ENCODE measurements at places on chromosomes 4 and X.

GRCh38 chr4:74056858-74057562 lies 18.5 kb upstream of the CXCL3 start:
- DNase-seq = peak; percentile 92

- DNase-seq = no peak
Measured at GRCh38 chr4:170162416-170162815, 72.7 kb upstream of the AADAT start.

DNA sequence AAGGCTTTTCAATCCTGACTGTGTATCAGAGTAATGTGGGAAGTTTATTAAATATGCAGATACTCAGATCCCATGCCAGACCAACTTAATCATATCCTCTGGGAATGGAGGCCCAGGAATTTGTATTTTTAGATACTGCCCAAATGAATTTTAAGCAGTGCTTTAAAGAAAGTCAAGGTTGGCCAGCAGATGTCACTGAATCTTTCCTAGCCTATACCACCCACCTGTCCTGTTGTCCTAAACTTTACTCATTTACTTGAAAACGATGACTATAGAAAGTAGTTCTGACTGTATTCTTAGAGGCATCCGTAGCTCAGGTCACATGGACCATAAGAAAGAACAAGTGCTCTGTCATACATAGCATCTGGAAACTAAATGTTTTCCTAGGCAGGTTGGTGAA lies 79.9 kb downstream of the AMOT start:
- DNase-seq = peak; percentile 44

GRCh38 chr4:140626661-140627376 lies 58.1 kb upstream of the UCP1 start:
- peak; percentile 1 for DNase-seq

- DNase-seq = peak; percentile 27
Measured at GRCh38 chrX:151722241-151722846, 6.5 kb downstream of the FATE1 start.

DNA sequence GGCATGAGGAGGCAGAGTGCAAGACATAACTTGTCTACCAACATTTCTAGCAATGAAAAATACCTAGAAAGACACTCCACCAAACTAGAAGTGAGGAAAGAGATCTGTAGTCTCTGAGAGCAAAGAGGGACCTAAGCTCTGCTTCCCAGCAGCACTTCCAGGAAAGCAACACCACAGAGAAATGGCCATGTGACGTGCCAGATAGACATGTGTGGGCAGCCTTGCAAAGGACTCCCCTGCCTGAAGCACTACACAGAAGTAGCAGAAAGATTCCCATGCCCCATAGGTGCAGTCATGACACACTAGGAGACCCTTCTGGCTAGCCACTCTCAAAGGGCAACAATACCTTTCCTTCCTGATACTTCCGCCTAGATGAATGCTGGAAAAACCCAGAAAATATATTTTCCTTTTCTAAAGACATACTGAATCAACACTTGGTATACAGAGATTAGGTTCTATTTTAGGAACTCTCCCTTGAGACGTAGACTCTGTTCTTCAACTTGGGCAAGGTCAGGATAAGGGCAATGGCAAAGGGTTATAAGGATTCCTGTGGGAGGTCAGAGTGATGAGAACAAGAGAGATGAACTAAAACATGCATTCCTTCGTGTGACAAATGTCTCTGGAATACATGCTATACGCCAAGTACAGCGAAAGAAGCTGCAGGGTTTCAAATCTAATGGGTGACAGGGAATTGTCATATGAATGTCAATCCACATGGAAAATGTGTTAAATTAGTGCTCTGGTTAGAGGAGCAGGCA lies 187.5 kb upstream of the ETNPPL start:
- DNase-seq = peak; percentile 27

DNA sequence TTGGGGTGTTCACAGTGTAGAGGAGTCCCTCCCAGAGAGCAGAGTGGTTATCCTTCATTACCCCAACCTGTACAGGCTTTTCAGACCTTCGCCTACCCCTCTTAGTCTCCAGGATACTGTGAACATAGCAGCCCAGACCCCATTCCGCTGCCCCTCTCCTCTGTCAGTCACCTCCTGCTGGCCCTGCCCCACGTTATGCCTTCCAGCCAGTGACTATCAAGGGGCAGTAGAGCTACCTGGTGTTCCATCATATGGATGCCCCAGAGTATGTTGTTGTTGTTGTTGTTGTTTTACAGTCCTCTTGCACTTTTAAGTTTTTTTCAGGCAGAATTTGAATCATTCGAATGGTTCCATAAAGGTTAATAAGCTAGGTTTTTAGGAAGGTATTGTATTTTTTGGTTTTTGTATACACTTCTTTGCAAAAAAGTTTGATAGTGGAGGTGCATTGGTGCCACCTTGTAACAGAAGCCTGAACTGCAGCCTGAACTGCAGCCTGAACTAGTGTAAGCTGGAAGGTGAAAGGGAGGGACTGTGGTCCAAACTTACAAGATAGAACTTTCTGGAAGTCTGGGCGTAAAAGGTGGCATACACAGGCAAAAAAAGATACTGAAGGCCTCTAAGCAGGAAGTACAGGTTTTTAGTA lies 101.4 kb upstream of the RAB40AL start:
- peak; percentile 14 for DNase-seq

DNA sequence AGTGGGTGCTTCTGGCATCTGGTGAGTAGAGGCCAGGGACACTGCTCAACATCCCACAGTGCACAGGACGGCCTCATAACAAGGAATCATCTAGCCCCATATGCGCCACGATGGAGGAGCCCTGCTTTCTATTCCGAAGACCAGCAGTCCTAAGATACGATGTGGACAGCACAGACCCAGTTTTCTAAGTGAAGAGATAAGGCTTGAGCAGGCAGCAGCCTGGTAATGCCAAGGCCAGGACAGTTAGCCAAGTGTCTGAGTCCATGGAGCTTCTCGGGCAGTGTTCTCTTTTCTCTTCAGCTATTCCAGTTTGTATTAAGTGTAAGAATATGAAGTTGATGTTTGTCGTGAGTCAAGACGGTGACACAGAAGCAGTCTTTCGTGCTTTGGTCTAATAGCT lies 112.7 kb downstream of the TBL1X start:
- DNase-seq = no peak

DNA sequence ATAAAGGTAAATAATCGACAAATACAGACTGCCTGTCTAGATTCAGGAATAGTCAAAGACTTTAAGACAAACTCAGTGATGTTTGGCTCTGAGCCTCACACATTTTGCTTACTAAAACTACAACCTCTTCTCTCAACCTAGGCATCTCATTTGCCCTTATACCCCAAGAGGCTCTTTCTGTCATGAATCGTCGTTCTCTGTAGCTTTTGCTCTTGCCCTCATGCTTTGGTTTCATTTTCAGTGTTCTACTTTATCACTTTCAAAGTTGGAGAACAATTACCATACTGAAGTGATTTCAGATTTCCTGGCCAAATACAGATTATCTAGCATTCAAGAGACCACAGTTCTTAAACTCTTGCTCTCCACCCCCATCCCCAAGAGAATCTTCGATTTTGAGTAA lies 114.1 kb upstream of the RAP2C start:
- DNase-seq = no peak

DNA sequence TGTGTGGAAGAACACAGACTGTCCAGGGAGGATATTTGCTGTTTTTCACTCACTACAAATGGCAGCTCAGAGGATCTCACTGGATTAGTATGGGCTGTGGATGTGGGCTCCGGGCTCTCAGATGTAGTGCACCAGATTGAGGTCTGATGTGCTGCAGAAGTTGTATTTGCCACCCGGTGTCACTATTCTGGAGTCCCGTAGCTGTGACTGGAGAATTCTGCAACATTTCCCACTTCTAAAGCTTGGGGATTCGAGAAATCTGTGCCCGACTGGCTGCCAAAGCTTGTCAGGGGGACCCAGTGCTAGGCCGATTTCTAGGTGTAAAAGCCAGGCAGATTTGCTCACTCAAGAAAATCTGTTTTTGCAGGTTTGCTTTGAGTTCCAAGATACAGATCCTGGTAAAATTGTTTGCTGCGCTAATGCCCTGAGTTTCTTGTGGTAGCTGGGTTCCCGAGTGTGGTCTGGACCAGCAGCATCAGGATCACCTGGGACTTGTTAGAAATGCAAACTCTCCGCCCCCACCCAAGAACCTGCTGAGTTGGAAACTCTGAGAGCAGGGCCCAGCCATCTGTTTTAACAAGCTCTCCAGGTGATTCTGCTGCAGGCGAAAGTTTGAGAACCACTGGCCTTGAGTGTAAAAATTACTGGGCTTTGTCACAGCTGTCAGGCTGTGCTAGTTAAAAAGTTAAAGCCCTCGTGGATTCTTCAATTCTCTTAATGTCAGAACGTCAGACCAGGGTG lies 18.1 kb downstream of the KIT start:
- DNase-seq = no peak

GRCh38 chrX:153621949-153622598 lies 23.1 kb upstream of the CCNQ start:
- no peak for DNase-seq

GRCh38 chrX:1295550-1295949 lies 26.9 kb downstream of the CSF2RA start:
- DNase-seq = no peak

DNA sequence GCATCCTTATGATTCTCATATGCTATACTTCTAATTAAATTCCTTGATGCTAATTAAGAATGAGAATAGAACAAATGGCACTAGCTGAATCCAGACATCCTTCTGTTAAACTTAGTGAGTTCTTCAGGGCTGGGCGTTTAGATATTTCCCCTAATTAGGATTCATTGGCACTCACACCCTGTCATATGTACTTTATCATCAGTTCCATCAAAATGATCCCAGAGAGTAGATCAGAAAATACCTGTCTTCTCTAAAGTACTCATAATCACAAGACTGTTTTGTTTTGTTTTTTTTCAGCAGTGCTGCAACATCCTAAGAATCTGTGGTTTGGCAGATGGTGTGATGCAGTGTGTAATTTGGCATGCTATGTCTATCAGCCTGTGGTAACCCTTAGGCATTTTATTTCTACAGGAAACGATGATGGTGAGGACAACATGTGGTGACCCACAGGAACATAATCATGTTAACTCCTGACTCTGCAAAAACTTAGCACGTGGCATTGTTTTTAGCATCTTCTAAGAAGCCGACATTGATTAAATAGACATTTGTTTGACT lies 2528.4 kb downstream of the ARAP2 start:
- peak; percentile 91 for DNase-seq

DNA sequence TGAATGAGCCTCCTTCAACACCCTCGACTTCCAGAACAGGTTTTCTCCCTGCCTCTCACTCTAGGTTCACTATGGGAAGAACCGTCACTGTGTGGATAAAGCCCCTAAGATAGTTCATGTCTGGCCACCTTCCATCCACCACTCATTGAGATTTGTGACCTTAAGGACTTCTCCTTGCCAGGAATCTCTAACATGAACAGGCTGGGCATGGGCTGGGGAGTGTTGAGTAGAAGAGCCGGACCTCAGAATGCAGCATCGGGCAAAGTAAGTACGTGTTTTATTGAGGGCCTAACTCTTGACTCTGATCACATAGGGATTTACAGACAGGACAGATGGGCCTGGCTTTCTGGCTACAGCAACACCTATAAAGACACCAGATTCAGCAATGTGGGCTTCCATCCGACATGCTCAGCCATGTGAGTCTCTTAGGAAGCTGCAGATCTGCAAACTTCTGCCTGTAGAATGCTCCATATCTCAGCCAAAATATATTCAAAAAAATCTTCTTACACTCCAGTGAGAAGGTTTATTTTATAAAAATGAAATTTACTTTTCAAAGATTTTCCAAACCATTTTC lies 26.4 kb upstream of the TRIM60 start:
- DNase-seq = no peak

Measured in fibroblast of upper back skin (primary cell).